ENCODE measurements at places on chromosomes 13 and 19. TPM values are rescaled to one million over a fixed set of nuclear protein-coding genes. Genes with fewer than 3 reads are reported as not detected.

Gene SIGLEC9
- total RNA-seq, result 0.45 TPM

Gene ELSPBP1
- total RNA-seq, result not detected

Gene ZNF229
- total RNA-seq, result 6.8 TPM

Gene DIRAS1
- 224 TPM for total RNA-seq

Gene ZBTB32
- 0.12 TPM for total RNA-seq

Data from heart right ventricle (tissue), 16 donors.